ENCODE measurements at places on chromosomes 1 and 21.

DNA sequence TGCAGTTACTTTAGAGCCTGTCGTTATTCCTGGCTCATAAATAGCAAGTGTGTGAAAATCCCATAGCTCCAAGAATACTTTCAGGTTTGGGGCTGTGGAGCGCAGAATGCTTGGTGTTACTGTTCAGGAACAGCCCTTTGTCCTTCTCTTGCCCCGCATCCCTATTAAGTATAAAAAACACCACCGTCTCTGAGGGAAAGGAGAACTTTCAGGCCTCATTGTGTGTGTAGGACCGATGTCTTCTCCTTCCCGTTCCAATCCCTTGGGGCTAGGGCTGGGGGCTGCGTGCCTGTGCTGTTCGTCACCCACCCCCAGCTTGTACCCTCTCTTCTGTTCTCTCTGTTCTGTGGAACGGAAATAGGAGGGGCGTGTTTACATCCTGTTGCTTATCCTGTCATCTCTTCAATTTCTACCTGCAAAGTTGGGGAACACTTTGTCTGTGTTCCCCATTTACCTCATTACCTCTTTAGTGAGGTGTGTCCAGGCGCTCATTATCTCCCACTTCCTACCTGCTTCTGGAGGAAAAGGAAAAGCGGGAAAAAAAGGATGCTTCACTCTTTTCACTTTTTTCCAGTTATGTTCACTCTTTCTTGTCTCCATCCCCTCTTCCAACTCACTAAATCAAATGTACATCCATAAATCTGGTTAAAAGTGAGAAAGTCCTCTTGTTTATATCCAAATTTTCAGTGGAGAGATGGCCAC lies 788 bp upstream of the TXNIP start:
- DNase-seq = peak; percentile 30

GRCh38 chr1:153364156-153364555 lies 6.5 kb downstream of the S100A9 start:
- DNase-seq = no peak

DNA sequence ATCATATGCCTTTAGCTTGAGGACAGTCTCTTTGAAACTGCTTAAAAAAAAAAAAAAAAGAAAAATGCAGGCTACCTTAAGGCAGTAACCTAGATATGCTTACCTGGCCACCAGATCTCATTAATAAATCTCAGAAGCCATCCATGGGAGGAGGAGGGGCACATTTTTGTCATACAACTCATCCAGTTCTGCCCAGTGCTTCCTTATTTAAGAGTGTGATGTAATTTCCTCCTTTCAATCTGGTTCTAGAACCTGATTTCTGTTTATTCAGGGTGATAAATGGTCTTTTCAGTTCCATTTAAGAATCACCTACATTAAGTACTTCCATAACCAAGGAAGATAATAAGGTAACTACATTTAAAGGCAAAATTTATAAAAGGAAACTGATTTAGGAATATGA lies 6.1 kb downstream of the ERRFI1 start:
- DNase-seq = no peak

DNA sequence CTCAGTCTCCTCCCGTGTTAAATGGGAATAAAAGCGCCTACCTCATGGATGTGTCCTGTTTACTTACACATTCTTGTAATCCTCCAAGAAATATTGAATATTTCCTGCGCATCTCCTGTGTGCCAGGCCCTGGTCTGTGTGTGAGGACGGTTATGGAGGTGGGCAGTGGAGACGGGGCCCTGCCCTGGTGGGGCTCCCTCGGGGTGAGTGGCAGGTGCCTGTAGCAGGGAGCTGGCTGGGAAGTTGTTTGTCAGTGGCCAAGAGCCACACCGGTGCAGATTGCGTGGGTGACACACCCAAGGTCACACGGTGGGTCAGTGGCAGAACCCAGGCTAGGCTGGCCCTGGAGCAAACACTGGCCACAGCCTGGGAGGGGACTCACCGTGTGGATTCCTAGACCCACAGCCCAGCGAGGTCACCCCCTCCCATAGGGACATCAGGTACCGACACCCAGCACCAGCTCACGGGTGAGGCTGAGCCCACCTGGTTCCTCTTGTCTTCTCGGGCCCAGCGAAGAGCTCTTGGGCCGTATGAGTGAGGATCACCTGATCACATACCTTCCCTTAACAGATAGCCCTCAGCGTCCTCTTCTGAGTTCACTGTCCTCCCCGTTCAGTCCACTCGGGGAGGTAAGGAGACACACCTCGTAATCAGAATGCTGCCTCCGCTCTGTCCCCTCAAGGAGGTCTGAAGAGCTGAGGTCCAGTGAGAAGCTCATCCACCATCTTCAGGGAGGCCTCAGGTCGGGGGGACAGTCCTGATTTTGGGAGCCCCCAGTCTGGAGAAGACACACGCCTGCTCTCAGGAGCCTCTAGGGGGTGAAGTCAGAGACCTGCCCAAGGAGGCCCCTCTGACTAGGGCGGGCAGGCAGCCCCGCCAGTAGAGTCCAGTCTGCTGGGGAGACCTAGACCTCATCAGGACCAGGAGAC lies 349.6 kb downstream of the MATN1 start:
- no peak for DNase-seq

GRCh38 chr21:25772686-25773085 lies 37.9 kb downstream of the GABPA start:
- no peak for DNase-seq

- no peak for DNase-seq
These were observed 398.5 kb upstream of the VAMP3 start for GRCh38 chr1:7372477-7373120.

- peak; percentile 4 for DNase-seq
These were observed 45.6 kb downstream of the XCL2 start for GRCh38 chr1:168498159-168498631.

DNA sequence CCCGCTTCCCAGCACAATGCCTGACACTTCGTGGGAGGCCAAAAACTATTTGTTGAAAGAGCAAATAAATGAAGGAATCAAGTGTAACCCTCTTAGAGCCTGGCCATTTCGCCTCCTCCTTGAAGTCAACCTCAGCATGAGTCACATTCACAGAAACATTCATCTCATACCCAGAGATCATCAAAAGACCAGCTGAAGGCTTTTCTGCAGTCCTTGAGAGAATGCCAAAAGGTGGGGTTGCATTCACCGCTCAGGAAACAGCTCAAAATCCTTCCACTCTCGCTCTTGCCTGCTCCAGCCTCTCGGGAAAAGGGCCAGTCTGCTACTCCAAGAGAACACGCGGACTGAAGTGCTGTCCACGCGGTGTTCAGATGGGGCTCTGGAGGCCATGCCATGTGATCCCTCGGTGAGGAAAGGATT lies 90.0 kb downstream of the VWA5B1 start:
- no peak for DNase-seq

DNA sequence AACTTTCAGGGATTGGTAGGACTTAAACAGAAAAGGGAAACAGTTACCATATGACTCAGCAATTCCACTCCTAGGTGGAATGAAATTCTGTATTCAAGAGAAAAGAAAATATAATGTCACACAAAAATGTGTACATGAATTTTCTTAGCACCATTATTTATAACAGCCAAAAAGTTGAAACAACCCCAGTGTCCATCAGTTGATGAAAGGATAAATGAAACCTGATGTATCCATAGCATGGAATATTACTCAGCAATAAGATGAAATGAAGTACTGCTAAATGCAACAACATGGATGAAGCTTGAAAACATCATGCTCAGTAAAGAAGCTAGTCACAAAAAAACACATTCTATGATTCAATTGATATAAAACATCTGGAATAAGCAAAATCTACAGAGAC lies 15.5 kb downstream of the EEIG2 start:
- DNase-seq = no peak

GRCh38 chr1:29574871-29575270 lies 338.5 kb downstream of the PTPRU start:
- DNase-seq = no peak

- DNase-seq = no peak
These were observed 7.9 kb downstream of the PGBD2 start for GRCh38 chr1:248913933-248914332.

DNA sequence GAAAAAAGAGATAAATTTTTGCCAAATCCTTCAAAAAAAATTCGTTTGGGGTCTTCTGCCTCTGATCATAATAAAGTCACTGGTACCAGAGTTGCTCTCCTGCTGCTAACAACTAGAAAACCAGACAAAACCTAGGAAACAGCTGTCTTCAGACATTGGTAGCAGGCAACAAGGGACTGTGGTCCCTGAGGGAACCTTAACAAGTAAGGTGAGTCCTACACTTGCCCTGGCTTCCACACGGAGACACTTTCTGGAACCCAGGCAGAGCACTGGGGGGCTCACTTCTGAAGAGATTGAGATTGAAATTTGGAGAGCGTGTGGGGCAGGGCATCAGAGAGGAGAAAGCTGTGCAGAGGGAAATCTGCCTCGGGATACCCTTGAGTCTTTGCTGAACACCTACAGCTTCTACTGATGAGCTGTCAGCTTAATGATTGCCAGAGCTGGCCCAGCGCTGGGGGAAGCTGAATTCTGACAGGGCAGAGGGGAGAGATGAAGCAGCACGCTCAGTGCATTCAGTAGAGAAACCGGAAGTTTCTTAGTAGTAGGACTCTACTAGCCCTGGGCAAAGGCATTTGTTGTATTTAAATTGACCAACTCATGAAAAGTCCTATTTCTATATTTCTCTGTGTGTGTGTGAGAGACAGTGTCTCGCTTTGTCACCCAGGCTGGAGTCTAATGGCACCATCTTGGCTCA lies 18.5 kb upstream of the FAM89A start:
- DNase-seq = no peak

DNA sequence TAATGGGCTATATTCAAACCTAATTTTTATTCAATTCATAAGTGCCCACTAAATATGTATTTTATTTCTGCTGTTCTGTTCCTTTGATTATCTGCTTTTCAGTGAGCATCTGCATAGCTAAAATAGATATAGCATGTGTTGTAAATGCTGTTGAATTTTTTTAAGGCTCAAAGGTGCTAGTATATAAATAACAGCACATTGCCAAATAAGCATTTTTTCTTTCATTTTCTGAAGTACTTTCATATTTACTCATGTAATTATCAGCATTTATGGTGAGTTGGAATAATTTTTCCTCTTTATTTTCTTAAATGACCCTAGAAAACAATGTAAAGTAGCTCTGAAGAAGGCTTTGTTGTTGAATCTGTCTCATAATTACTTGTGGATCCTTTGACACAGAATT lies 69.6 kb upstream of the B3GALT2 start:
- DNase-seq = no peak

DNA sequence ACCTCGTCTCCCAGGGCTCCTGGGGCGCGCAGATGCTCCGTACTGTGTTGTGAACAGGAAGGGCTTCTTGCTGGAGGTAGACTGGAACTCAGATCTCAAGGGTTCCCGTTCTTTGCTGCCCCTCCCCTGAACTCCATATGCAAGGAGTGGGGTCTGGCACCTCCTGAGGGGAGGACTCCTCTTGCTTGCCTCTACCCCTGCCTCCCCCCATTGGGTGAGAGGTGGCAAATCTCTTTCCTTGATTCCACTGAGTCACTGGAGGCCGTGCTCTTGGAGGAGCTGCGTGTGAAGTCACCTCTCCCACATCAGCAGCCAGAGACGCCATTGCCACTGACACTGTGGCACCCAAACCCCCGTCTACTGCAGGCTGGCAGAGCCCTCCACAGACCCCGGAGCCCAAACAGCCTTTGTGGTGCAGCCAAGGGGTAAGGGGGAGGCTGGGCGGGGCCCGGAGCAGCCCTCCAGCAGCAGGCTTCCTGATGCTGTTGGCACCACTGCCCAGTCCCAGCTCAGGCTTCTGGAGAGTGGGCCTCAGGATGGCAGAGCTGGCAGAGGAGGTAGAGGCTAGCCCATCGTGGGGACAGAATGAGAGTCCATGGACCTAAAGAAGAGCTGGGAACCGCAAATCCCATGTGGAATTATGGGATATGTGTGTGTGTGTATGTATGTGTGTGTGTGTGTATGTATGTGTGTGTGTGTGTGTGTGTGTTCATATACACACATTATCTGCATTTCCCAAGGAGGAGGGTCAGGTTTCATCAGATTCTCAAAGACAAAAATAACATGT lies 104.9 kb upstream of the RUNX3 start:
- no peak for DNase-seq

- DNase-seq = no peak
These were observed 28.7 kb upstream of the SLC45A3 start for GRCh38 chr1:205709059-205709398.

DNA sequence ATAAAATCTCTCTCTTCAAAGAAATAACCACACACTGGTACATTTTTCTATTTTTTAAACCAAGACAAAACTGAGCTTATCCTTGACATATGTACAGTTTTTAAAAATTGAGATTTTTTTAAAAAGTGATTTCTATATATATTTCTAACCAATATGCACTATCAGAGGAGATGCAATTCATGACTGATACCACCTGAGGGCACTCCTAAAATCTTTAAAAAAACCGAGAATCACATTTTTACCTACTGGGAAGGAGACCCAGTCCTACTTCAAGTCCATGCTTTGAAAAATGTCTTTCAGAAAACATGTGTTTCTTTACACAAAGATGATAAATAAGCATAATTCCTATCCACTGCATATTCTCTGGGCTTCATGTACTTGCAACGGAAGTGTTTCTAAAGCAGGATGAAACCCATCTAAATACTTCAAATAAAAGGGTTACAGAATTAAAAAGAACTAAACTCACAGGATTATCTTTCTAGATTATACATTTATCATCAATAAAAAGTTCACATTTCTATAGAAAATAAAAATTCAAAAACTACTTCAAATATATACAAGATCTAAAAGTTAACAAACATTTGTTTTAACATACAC lies 98.6 kb downstream of the ENAH start:
- DNase-seq = no peak

DNA sequence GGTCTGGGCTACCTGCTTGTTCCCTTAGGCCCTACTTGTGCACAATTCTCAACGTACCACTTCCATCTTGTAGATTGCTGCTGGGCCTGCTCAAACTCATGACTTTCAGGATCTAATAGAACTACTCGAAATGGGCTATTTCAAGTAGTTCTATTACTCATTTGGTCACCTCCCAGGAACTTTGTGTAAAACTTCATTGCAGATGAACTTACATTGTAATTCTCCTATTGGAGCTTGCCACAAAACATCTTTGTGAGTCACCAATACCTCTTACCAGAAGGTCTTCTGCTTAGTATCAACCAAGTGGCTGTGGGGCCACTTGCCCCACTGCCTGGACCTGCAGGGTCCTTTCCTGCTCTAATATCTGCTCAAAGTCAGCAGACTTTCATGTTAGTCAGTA lies 10.7 kb upstream of the MYOCOS start:
- no peak for DNase-seq
